ENCODE measurements at places on chromosomes 12 and 14.

DNA sequence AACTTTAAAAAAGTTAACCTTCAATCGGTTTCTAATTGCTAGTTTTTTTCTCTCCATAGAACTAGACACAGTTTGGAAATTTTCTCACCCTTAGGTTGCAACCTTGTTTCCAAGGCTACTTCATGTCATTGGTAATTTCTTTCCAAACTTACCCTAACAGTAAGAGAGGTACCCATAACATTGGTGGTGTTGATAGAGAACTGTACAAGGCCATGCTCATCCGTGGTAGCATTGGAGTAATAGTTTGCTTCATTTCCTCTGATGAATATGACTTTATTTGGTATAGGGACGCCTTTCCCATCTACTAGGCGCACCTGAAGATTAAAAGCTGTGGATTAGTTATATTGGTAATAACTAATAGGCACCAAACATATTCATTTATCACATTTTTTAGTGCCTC lies 11.6 kb downstream of the A2M start:
- no peak for DNase-seq

- DNase-seq, result no peak
Observed at GRCh38 chr14:33432407-33433023, 493.8 kb downstream of the NPAS3 start.

GRCh38 chr14:70077720-70078119 lies 111.0 kb downstream of the SLC8A3 start:
- no peak for DNase-seq

DNA sequence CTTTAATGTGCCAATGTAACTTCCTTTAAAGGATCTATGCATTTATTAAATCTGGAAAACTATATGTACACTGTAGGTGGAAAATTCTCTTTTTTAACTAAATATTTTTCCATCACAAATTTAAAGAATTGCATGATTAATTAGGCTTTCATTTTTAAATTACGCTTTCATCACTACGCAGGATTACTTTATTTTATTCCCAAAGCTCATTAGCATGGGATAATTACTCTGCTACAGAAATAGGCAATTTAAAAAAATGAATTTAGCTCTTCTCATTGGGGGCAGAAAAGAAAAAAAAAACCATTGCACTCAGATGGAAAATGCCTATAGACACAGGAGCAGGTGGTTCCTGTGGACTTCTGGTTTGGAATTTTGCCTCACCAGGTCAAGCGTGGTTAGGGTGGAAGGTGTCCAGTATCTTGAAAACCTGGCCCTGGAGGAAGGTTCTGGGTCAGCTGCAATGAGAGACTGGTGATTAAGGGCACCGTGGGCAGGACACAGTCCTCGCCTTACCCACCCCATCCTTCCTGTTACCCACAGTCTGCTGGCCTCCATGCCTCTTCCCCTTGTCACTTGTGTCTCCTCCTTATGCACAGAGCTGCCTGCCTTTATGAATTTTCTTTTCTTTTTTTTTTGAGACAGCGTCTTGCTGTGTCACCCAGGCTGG lies 17.3 kb upstream of the RIN3 start:
- DNase-seq, result no peak

DNA sequence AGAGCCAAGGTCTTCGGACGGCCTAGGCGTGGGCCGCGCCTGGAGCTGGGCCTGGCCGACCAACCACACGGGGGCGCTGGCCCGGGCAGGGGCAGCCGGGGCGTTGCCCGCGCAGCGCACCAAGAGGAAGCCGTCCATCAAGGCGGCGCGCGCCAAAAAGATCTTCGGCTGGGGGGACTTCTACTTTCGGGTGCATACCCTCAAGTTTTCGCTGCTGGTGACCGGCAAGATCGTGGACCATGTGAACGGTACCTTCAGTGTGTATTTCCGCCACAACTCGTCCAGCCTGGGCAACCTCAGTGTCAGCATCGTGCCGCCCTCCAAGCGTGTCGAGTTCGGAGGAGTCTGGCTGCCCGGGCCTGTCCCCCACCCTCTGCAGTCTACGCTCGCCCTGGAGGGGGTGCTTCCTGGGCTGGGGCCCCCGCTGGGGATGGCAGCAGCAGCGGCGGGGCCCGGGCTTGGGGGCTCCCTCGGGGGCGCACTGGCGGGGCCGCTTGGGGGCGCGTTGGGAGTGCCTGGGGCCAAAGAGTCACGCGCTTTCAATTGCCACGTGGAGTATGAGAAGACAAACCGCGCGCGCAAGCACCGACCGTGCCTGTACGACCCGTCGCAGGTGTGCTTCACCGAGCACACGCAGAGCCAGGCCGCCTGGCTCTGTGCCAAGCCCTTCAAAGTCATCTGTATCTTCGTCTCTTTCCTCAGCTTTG lies 4.4 kb upstream of the SHMT2 start:
- no peak for DNase-seq

- DNase-seq, result no peak
Observed at GRCh38 chr14:98368221-98368620, 903.8 kb downstream of the BCL11B start.

GRCh38 chr12:19167708-19168107 lies 38.2 kb downstream of the PLEKHA5 start:
- DNase-seq, result no peak

DNA sequence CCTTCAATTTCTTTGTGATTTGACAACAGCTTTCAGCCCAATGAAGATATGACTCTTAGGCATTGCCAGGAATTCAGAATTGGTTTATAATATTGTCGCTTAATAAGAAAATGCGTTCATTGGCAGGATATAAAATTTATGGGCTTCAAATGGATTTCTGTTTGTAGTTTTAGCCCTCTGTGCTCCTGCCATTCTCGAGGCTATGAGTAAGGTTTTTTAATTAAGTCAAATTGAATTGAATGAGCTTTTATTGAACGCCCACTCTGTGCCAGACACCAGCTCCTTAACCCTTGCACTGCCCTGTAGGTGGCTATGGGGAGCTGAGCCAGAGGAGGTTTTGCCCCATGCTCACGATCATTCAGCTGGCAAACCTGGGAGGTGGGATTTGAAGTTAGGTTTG lies 115.1 kb downstream of the SLC25A47 start:
- no peak for DNase-seq

- DNase-seq, result no peak
Observed at GRCh38 chr12:2297658-2298057, 244.9 kb downstream of the CACNA1C start.

DNA sequence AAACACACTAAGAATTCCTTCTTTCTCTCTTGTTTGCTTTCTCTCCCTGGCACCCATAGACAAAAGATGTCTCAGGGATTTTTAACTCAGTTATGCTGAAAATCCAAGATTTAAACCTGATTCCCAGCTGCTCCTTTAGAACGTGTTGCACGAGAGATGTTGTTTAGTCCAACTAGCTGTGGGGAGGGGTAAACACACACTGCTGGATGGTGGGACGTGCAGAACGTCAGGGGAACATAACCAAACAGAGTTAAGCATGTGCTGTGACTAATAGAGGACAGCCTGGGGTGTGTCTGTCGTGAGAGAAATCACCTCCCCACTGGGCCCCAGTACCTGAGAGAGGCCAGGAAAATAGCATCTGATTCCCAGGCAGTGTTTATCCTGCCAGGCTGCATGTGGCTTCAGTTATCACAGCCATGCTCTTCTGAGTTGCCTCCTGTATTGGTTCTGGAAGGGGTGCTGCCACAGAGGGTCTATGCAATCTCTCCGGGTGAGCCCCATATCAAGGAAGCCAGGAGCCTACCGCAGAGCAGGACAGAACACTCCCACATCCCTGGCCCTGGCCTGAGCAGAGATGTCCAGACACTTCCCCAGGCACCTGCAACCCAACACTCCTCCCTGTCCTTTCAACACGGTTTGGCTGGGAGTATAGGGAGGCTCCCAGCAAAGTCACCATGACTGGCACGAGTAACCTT lies 112.7 kb upstream of the EGLN3 start:
- no peak for DNase-seq

GRCh38 chr14:58772116-58772515 lies 134.4 kb downstream of the DACT1 start:
- DNase-seq, result no peak

- no peak for DNase-seq
Observed at GRCh38 chr12:24600551-24600950, 348.4 kb downstream of the BCAT1 start.

- DNase-seq, result no peak
Observed at GRCh38 chr14:24196071-24197055, 1.1 kb upstream of the TM9SF1 start.

GRCh38 chr12:108643941-108644810 lies 10.5 kb upstream of the SELPLG start:
- no peak for DNase-seq

GRCh38 chr12:112862636-112863290 lies 44.0 kb upstream of the OAS1 start:
- no peak for DNase-seq

GRCh38 chr12:114848666-114849065 lies 164.7 kb upstream of the TBX3 start:
- no peak for DNase-seq

GRCh38 chr12:67517181-67517887 lies 131.2 kb upstream of the DYRK2 start:
- no peak for DNase-seq

- DNase-seq, result no peak
Observed at GRCh38 chr12:94049718-94050117, 98.7 kb upstream of the PLXNC1 start.

DNA sequence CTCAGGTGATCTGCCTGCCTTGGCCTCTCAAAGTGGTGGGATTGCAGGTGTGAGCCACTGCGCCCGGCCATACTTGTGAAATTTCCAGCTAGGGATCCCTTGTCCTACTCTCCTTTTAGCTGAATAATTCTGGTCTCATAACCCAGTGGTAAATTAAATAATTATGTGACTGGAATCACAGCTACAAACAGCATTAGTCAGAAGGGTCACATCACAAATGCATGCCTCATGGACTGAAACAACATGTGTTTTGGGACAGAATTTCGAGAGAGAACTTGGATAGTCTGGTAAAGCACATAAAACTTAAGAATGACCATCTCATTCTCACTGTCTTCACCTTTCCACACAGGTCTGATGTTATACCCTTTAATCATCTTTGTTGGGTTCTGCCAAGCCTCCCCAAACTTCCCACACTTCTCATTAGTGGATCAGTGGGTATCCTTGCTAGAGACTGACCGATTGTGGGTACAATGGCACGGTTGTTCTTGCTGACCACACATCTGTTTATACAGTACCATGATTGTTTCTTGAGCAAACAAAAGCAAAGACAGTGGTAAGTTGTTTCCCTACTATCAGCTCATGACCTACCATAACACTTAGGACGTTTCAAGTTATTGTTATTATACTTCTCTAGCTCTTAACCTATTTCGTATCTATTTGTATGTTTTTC lies 5.1 kb downstream of the GPRC5D start:
- DNase-seq, result no peak

- no peak for DNase-seq
Observed at GRCh38 chr12:104752016-104752415, 206.1 kb downstream of the SLC41A2 start.

GRCh38 chr14:43041976-43042375 lies 1435.3 kb downstream of the LRFN5 start:
- no peak for DNase-seq

- no peak for DNase-seq
Observed at GRCh38 chr12:14190694-14191093, 174.8 kb upstream of the ATF7IP start.

DNA sequence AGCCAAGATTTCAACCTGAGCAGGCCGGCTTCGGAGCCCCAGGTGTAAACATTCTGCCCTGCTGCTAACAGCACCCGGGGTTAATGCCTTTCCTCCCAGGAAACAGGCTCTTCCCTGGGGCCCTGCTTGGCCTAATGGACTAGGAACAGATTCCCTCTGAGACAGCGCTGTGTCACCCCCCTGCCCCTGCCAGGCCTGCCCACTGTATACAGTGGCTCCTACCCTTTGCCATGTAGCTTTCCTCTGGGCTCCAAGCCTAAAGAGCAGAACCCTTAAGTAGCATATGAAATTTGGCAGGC lies 28.3 kb upstream of the BCDIN3D start:
- no peak for DNase-seq

DNA sequence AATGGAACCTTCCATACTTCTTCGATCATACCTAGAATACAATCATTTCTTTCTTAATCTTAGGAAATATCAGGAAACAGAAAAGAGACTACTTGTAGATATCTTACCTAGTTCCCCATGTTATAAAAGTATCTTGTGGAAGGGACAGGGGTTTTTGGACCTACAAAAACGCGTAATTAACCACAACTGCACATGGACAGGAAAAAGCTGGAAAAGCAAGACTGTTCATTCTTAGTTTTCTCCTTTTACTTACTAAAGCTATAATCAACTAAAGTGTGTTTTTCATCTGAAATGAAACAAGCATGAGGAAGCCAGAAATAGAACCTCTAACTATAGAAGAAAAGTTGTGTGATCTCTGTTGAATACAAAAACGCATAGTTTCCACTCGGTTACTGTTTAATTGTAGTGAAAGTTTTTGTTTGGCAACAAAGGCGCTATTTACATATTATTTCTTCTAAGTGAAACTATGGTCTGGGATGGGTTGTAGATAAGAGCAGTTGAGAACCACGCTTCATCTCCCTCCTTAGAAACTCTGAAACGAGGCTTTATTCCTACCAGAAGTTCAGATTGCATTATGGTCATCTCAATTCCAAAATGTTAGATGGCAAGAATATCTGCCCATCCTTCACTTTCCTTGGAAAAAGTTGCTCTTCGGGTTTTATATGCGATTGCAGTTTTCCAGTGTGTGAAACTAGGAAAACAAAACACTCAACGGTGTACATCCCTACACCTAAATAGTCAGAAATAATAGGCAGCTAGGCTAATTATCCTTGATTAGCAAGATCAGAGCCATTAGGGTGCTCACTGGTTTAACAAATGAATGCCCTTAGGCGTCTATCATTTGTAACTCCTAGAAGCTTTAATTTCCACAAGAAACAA lies 1.1 kb downstream of the BCAT1 start:
- DNase-seq, result no peak

- DNase-seq, result no peak
Observed at GRCh38 chr12:116427200-116427930, 131.8 kb upstream of the MAP1LC3B2 start.

DNA sequence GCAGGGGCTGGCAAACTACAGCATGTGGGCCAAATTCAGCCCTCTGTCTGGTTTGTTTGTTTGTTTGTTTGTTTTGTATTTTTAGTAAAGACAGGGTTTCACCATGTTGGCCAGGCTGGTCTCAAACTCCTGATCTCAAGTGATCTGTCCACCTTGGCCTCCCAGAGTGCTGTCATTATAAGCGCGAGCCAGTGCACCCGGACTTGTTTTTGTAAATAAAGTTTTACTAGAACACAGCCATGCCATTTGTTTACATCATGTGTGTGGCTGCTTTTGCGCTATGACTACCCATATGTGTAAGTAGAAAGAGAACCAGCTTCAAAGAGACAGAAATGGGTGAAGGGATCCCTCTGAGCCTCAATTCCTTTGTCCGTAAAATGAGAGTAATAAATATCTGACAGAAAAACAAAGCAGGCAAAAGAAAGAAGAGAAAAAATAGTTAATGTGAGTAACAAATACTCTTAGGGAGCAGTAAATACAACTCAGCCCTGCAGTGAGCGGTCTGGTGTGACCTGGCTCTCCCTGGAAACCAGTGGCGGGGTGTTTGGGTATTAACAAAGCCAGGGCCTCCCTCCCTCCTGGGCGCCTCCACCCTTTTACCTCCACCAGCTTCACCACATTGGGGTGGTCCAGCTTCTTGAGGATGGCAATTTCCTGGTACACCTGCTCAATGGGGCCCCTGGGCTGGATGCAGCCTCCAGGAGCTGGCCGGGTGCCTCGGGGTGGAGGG lies 33.1 kb downstream of the CAMKK2 start:
- DNase-seq, result no peak

- no peak for DNase-seq
Observed at GRCh38 chr14:34013721-34014060, 62.8 kb upstream of the EGLN3 start.

- no peak for DNase-seq
Observed at GRCh38 chr14:50059763-50060616, 56.4 kb downstream of the VCPKMT start.

GRCh38 chr14:81330619-81331122 lies 69.5 kb downstream of the STON2 start:
- DNase-seq, result no peak
